ENCODE measurements at places on chromosomes 5 and 9. TPM values are rescaled to one million over a fixed set of nuclear protein-coding genes. Genes with fewer than 3 reads are reported as not detected.
A peak's percentile ranks its signal among the peaks of the same experiment; 100 is the strongest.

CDH12 gene
- total RNA-seq = 0.30 TPM

- no peak for DNase-seq
These were observed 39.8 kb downstream of the SERINC5 start for GRCh38 chr5:80216096-80216495.

- DNase-seq = no peak
These were observed 106.4 kb downstream of the C9orf50 start for GRCh38 chr9:129514497-129514867.

C9orf85 gene
- 15.9 TPM for total RNA-seq

DNA sequence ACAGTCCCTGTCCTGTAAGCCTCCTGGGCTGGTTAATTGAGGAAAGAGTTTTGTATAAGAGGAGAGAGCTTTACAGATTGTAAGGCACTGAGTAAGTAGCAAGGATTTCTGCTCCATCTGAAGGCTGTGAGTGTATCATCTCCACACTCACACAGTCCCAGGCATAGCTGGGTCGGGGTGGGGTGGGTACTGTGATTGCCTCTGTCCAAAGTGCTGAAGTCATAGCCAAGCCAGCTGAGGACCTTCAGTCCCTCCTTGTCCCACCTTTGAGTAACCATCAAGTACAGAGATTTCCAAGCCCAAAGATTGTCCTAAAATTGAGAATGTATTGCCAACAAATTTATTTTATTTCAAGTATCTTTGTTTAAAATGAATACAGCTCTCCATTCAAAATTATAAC is 5.5 kb upstream of the DNAJB5 start:
- DNase-seq = peak; percentile 21

DNA sequence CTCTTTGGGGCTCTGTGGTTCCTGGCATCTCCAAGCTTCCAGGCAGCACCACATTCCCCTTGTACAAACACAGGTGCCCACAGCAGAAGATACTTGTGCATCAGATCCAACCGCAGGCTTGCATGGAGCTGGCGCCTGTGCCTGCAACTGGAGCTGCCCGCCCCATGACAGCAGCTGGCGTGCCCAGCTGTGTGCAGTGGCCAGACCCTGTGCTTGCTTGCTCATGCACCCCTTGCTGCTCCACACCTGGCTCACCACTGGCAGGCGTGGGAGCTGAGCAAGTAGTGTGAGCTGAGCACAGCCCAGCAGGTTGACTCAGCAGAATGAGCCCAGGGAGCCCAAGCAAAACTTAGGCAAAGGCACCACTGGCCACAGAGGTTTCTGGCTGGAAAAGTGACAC is 84.4 kb upstream of the STARD4 start:
- peak; percentile 10 for DNase-seq

ENHO gene
- total RNA-seq = 5.0 TPM

- no peak for DNase-seq
These were observed 65.8 kb upstream of the RANBP3L start for GRCh38 chr5:36367524-36367923.

- DNase-seq = no peak
These were observed 49.5 kb upstream of the MCCC2 start for GRCh38 chr5:71537687-71538086.

GRCh38 chr9:20512106-20512505 is 110.2 kb downstream of the MLLT3 start:
- peak; percentile 7 for DNase-seq

- no peak for DNase-seq
These were observed 280.3 kb downstream of the ARHGEF28 start for GRCh38 chr5:73906277-73906676.

FBXL7 gene
- 2.5 TPM for total RNA-seq

- DNase-seq = no peak
These were observed 10.7 kb downstream of the HNRNPH1 start for GRCh38 chr5:179612577-179613459.

DNA sequence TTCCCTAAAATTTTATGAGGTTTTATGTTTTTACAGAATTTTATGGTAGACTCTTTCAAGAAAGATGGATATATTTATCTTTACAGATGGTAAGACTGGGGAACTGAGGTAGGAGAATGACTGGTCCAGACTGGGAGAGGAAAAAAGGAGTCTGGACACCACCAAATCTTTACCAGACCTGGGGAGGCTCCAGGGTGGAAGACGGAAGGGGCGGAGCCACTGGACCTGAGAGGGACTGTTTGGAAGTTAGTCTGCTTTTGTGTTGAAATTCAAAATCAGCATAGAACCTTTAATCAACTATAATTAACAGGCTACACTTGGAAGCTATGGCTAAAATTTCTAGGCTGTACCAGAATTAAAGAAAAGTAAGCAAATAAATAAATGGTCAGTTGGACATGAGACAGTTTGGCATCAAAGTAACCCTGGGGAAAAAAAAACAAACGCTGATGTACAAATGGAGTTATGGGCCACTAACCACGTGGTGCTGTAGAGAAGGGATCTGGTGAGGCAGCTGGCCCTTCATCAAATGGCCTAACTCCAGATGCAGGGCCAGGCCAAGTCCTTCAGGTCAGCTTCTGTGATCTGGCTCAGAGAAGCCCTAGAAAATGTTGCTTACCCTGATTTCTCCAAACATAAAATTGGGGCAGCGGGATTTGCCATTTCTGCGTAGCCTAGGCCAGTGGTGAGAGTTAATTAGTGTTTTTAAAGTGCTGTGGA is 155.1 kb downstream of the ARSB start:
- DNase-seq = no peak

INSYN2B gene
- total RNA-seq = 14.0 TPM

SH3TC2 gene
- 24.0 TPM for total RNA-seq

DNA sequence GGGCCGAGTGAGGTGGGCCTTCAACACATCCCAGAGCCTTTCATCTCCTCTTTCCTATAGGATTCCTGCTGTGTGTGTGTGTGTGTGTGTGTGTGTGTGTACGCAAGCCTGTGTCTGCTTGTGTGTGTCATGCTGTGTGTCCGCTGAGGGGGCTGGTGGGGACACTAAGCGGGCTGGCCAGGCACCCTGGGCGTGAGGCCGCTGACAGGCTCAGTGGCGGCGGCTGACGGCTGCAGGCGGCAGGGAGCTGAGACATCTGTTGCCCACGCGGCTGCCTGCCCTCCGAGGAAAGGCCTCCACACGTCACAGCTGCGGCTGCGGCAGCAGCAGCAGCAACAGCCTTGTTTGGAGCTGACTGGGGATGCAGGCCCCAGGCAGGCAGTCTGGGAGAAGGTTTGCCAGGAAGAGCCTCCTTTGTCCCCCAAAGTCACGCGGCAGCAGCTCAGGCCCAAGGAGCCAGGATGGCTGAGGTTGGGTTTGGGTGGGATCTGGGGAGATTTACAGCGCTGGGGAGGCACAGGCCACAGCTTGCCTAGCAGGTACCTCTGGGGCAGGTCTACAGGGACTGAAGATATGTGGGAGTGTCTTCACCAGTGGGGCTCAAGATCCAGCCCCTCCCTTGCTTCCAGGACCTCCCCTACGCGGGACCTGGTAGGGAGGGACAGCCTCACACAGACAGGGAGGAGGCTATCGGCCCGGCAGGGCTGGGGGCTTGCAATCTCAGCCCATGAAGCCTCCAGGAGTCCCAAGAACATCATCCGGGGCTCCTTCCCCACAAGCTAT is 1.8 kb downstream of the PDLIM4 start:
- no peak for DNase-seq

- DNase-seq = no peak
These were observed 603.7 kb downstream of the RAB3C start for GRCh38 chr5:59186623-59187022.

FOXD4L5 gene
- total RNA-seq = not detected

DNA sequence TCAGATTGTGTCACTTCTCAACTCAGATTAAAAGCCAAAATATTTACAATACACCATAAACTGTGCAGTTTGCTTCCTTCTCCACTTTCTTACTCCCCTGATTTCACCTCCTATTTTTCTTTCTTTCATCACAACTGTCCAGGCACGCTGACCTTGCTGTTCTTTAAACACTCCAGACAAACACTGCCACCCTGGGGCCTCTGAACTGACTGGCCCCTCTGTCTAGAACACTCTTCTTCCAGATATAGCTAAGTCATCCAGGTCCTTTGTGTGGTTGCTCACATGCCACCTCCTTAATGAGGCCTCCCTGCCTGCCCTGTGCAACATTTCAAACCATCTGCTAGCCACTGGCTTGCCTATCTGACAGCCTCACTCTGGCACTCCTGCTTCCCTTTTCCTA is 46.6 kb downstream of the ATG10 start:
- peak; percentile 6 for DNase-seq

- peak; percentile 60 for DNase-seq
These were observed 224.3 kb downstream of the AOPEP start for GRCh38 chr9:94950579-94951323.

DNA sequence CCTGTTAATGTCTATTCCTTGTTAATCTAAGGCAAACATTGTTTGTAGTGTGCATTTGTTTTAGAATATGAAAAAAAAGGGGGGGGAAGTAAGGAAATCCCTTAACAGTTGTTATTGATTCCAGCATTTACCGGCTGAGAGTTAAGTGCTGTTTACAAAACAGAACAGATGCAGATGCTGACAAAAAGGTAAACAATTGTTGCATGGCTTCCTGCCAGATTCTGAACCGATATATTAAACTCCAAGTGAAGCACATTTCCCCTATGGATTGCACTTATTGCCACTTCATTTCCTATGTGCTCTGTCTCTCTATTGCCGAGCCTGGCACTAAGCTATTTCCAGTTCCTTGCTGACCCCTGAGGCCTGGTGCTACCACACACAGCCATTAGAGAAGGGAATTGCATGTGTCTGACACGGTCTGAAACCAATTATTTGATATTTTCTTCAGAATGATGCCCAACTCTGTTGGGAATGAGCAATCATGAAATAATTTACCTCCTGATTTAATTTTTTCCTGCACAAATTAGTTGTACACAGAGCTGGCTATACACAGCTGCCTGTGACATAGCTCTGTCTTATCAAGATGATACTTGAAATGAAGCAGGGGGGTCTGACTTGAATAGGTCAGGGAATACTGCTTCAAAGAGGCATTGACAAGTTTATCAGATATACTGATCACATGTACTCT is 109.8 kb downstream of the KIAA0825 start:
- no peak for DNase-seq

DNA sequence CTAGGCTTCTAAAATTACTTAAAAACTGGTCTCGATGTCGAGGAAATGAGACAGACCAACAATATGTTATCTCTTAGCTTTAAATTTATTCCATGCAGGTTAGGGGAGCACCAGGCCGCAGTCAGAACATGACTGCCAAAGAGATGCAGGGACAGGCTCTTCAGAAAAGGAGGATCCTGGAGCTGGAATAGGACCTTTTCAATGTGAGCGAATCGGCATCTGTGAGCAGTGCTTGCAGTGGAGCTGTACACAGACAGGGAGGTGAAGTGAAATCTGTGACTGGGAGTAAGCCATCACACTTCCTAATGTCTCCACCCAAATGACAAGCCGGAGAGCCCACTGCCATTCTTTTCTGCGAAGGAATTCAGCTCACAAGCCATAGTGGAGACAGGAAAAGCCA is 78.2 kb downstream of the EFNA5 start:
- no peak for DNase-seq

GRCh38 chr5:78046006-78046405 is 248.5 kb downstream of the AP3B1 start:
- no peak for DNase-seq

MATR3 gene
- total RNA-seq = 175 TPM

C5orf58 gene
- total RNA-seq = 2.4 TPM

- no peak for DNase-seq
These were observed 15.5 kb upstream of the NCS1 start for GRCh38 chr9:130156672-130157071.

GPR150 gene
- not detected for total RNA-seq

EGFLAM gene
- total RNA-seq = 0.13 TPM

CD274 gene
- total RNA-seq = 14.3 TPM

MUSK gene
- total RNA-seq = not detected

GRCh38 chr5:150313501-150313900 is 10.8 kb upstream of the ARSI start:
- DNase-seq = no peak

GRCh38 chr9:133514460-133515239 is 10.1 kb downstream of the MYMK start:
- no peak for DNase-seq

DNA sequence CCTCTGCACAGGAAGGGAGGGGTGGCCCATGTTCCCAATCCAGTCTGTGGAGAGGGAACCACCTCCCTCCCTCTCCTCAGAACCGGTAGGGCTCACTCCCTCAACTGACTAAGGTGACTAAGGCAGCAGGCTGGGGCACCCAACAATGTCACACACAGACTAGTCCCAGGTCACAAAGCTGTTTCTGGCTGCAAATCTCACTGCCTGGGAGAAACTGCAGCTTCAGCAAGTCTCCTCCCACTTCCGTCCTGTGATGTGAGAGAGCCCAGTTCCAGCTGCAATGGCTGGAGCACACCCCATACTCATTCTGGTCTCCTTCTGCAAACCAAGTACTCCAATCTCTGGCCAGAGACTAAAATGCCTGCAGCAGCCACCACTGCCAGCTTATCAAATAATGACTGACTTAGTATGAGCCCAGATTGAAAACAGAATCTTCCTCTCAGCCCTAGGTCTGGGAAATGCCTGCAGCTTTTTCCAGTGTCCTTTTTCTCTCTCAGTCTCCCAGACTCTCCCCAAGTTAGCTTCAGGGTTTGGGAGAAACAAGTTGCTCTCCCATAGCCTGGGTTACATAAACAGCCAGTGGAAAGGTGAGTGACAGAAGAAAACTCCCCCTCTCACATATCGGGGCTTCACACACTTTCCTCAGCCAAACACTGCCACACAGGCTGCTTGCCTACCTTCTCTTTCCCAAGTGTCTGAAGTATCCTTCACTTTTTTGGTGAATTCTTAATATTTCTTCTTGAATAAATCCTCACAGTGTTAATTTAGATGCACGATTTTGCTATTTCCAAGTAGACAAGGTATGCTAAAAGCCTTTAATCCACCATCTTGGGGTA is 247.4 kb upstream of the RASA1 start:
- peak; percentile 28 for DNase-seq

DNA sequence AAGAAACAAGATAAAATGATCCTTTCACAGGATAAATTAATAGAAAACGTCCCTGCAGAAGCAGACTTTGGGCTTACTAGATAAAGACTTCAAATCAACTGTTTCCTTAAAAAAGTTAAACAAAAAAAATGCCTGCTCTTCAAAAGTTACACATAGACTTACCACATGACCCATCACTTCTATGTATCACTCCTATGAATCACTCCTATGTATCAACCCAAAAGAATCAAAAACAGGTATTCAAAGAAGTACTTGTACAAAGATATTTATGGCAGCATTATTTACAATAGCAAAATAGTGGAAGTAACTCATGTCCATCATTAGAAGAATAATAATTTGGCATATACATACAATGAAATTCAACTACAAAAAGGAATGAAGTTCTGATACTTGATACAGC is 56.3 kb upstream of the PRDM9 start:
- peak; percentile 50 for DNase-seq

DNA sequence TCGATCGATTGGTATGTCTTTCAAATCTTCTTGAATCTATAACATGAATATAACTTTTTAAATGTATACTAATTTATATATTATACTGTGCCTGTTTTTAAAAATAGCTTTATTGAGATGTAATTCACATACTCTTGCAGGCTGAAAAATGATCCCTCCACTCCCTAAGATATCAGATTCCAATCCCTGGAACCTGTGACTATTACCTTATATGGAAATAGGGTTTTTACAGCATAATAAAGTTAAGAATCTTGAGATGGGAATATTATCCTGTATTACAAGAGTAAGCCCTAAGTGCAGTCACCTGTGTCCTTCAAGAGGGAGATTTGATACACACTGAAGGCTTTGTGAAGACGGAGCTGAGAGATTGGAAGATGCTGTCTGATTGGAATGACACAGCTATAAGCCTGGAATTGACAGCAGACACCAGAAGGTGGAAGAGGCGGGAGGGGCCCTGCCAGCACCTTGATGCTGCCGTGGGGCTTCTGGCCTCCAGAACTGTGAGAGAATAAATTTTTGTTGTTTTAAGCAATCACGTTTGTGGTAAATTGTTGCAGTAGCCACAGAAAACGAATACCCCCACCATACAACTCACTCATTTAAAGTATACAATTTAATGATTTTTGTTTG is 161.3 kb downstream of the RMI1 start:
- DNase-seq = no peak
